ENCODE measurements at places on chromosomes 5 and 9.

GRCh38 chr5:120567921-120568320 is 103.8 kb downstream of the PRR16 start:
- DNase-seq: no peak

- no peak for DNase-seq
Observed at GRCh38 chr9:84276741-84277140, 63.8 kb downstream of the SLC28A3 start.

- DNase-seq: no peak
Observed at GRCh38 chr9:114026335-114026734, 51.8 kb downstream of the AMBP start.

DNA sequence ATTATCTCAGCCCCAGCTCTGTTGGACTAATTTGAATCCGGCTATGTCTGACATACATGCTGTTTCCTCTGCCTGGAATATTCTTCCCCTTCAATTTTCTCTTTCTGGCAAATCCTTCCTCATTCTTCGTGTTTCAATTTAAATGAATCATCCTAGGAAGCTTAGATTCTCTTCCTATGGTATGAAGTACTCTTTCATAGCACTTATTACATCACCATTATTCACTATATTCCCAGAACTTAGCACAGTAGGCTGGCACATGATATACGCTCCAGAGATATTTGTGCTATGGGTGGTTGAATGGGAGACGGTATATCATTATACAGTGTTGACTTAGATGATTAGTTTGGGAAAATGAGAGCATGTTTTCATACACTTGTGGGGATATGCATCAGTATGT is 91.0 kb upstream of the JAK2 start:
- no peak for DNase-seq

DNA sequence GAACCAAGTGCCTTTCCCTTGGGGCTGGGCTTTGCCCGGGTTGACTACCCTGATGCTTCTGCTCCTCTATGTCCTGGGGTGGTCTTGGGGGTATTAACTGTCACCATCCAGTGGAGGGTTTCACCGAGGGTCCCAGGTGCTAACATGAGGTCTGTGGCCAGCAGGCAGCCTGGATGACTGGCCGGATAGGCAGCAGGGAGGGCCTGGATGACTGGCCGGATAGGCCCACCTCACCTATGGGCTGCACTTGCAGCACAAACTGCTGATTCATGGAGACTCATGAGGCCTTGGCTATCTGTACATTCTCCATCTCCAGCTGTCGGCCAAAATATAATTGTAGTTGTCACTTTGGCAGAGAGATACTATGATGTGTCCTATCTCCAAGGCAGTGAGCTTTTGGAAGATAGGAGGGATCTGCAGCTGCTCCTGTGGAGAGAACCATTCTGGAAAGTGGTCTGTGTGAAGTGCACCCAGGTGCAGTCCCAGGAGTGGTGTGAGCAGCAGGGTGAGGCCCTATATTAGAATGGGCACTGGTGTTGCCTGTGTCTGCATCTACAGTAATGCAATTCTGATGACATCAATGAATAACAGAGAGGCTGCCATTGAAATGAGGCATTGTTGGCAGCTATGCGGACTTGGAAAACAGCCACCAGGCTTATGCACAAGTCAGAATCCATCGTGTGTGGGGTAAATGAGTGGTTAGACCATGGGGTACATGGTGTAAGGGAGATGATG is 26.3 kb upstream of the CDKN2AIPNL start:
- no peak for DNase-seq

DNA sequence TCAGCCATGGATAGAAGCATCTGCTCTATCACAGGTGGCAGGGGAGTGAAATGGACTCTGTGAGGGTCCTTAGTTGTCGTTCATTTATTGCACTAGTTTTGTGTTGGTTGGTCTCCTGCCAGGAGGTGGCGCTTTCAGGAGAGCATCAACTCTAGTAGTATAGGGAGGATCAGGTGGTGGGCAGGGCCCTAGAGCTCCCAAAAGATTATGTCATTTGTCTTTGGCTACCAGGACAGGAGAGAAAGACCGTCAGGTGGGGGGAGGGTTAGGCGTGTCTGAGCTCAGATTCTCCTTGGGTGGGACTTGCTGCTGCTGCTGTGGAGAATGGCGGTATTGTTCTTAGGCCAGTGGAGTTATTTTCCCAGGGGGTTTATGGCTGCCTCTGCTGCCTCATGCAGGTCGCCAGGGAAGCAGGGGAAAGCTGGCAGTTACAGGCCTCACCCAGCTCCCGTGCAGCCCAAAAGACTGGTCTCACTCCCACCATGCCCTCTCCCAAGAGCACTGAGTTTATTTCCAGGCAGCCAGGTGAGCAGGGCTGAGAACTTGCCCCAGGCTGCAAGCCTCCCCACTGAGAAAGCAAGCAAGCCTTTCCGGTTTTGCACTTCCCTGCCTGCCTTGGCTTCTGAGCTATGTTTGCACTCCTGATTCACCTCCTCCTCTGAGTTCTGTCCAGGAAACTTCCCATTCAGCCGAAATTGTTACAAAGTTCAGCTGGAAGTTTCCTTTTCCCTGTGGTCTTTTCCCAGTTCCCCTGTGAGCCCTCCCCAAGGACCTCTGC is 317.3 kb downstream of the TAF11L14 start:
- no peak for DNase-seq

DNA sequence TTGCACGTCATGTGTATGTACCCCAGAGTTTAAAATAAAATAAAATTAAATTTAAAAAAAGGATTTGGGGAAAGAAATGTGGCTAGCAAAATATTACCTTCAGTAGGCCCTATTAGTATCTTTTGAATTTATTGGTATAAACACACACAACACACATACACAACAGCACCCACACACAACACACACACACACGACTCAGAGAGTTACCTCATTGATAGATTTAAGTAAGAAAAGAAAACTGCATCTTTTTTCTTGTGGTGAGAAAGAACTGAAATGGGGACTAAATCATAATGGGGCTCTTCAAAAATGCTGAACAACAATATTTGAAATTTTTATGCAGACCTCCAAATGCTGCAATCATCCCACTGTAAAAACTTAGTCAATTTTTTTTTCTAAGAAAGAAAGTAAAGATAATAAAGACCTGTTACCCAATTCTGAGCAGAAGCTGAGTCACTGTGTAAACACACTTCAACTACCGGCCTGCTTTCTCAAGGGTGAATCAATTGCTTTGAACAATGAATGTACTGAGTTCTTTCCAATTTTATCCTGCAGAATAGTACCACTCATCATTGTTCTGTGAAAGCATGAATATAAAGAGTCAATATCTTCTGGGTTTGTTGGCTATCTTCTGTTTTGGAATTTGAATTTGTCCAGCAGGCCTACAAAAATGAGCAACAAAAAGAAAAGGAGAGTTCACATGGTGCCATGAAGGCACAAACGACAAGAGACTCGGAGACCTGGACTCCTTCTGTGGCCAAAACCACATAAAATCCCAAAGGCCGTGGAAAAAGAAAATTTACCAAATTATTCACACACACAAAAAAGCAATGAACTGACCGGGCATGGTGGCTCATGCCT is 57.9 kb upstream of the CCNG1 start:
- DNase-seq: no peak

DNA sequence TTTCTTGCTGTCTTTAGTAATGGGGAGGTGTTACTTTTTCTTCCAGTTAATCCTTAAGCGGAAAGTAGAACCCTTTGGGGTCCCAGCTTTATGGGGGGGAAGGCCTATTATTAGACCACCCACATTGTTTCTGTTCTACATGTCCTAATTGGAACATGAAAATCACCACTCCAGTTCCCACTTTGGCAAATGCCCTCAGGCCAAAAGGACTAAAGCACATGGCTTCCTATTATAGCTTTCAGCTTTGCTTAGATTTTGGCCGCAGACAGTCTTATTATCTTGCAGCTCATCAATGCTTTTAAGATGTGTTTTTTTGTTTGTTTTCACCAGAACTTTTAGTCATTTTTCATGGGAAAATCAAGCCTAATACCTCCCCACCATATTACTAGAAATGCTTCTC is 296.8 kb upstream of the ANKH start:
- DNase-seq: no peak

GRCh38 chr9:75448281-75448680 is 360.0 kb downstream of the OSTF1 start:
- DNase-seq: no peak

GRCh38 chr5:160339406-160340130 is 27.2 kb upstream of the CCNJL start:
- no peak for DNase-seq

GRCh38 chr5:14471507-14471906 is 110.1 kb upstream of the OTULINL start:
- no peak for DNase-seq

DNA sequence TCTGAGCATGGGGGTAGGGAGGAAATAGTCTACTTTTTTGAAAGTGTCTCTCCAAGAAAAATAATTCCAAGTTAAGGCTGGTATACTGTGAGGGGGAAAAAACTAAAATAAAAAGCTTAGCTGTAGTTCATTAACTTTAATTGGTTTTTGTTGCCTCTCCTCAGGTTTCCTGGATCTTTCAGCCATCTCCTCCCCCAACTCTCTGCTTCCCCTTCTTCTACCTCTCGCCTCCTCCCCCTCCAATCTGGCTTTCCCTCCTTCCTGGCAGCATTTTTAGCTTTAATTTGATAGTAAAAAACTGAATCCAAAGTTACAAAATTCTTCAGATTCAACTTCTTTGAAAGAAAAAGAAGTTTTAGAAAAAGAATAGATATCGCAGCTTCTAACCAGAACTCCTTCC is 462.6 kb downstream of the CETN3 start:
- DNase-seq: no peak

- DNase-seq: no peak
Observed at GRCh38 chr9:10438955-10439354, 173.8 kb downstream of the PTPRD start.

DNA sequence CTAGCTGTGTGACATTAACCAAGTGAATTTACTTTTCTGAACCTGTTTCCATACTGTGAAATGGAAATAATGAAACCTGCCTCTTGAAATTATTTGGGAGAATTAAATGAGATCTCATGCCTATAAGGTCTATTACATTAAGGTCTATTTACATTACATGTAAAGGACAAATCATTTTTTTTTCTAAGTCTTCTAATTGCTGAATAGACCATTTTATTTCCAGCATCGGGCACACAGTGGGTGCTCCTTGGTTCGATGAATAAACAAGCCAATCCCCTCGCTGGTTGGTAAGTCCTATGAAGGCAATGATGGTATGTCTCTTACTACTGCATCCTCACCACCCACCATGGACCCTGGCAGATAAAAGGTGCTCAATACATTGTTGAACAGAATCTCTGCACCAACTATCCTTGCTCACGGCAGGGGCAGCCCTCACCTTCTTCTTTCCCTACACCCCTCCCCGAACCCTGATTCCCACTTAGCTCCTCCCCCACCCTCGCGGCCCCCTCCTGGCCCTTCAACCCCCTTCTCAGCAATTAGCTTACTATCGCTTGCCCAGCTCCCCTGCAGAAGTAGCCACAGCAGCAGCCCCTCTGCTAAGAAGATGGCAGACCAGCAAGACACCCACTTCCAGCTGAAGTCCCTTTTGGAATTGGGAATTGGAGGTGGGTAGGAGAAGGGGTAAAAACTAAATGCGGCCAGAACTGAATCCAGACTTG is 3.0 kb downstream of the PCDH1 start:
- DNase-seq: no peak

GRCh38 chr9:83981126-83981871 is 694 bp downstream of the RMI1 start:
- DNase-seq: no peak

- DNase-seq: no peak
Observed at GRCh38 chr5:59317023-59317773, 576.3 kb downstream of the PDE4D start.

DNA sequence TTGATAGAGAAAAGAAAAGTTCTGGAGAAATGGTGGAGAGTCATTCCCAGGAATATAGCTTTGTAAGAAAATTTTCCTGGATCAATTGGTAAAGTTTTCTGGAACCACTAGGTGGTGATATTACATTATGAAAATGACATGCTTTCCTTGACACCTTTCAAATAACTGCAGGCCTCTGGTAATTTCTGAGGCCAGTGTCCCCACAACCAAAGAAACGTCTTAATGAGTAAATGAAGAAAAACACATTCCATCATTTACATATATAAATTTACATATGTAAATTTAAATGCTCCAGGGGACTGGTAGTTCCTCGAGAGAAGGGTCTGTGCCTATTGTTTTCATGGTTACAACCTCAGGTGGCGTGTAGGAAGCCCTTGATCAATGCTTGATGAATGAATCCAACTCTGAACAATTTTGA is 17.2 kb upstream of the RGS3 start:
- no peak for DNase-seq

DNA sequence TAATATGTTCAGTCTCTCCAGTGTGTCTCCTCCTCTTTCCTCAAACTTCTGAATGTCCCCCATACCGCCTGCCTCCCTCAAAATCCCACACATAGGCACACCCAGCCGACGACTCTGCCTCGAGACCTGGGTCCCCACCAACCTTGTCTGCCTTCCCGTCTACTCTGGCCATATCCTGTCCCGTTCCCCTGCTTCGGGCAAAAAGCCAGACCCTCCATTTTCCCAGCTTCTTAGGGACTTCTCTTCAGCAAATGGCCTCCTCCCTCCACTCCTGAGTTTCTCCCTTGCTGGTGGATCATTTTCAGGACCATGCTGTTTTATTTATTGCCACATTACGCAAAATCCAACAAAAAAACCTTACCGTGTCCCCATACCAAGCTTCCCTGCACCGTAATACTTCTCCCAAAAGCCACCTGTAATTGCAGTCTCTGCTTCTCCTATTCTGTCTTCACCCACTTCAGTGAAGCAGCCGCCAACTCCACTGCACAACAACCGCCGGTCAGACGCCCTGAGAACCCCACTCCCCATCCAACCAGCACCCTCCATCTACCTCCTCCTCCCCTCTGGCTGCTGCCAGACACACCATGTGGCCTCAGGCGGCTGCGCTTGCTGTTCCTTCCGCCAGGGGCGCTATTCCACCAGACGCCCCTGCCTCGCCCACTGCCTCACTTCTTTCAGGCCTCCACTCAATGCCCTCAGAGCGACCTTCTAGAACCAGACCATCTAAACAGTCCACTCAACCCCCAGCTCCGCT is 117.0 kb downstream of the TRPM6 start:
- no peak for DNase-seq

GRCh38 chr9:129781981-129782380 is 21.0 kb upstream of the TOR1B start:
- DNase-seq: no peak

DNA sequence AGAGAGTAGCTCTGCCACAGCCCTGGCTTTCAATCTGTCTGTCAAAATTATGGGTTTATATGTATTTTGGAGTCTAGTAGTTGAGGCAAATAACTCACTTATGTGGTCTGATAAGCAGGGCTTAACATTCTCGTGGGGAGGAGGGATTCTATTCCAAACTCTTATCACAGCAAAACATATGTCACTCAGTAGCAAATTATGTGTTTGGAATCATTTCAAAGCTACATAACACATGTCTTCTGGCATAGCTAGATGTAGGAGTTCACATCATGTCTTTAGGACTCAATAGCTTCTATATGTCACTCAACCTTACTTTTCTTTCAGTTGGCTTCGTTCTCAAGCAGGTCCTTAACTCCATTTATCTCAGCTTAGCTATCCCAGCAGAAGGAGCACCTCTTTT is 144.5 kb upstream of the SEMA6A start:
- DNase-seq: no peak
